Stimulated activated CD8-positive, alpha-beta memory T cell treated with anti-CD3 and anti-CD28 coated beads, Interleukin-2, amount 100 ng/mL, for 48 hours (primary cell): ENCODE measurements at places on chromosomes 7 and 10.

DNA sequence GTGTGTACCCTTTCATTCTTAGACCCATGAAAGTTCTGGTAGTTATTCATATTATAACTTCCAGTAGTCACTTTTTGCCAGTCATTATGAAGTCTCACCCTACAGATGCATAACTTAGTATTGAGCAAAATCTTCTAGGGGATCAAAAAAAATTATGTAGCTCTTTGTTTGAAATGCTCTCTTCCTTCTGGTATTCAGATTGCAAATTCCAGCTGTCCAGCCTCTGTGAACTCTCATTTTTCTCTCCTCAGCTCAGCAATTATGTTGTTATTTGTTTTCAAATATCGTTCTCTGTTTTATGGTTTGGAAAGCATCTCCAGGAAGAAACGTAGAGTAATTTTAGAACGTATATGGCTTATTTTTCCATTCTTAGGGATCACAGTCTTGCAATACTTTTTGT, 442.5 kb downstream of the SEMA3D start:
- DNase-seq = no peak

DNA sequence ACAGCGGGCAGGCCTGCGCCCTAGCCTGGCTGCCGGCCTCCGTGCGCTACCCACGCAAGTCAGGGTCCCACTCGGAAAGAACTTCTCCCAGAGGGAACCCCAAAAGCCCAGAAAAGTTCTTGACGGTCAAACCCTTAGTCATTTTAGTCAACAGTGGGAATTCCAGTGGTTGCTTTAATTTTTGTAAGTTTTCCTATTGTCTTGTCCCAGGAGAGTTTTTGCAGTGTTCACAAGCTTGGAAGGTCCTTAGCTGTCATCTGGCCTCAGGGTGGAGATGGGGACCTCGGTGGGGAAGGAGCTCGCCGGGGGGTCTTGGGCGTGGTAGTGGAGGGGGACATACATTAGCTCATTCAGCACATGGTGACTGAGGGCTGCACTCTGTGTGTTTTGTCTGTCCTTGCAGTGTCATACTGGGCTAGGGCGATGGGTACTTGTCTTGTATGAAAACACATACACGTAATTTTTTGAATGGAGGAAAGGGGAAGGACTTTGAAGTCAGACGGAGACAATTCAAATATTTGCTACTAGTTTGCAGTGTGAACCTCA, 736 bp downstream of the MINDY4 start:
- no peak for DNase-seq

DNA sequence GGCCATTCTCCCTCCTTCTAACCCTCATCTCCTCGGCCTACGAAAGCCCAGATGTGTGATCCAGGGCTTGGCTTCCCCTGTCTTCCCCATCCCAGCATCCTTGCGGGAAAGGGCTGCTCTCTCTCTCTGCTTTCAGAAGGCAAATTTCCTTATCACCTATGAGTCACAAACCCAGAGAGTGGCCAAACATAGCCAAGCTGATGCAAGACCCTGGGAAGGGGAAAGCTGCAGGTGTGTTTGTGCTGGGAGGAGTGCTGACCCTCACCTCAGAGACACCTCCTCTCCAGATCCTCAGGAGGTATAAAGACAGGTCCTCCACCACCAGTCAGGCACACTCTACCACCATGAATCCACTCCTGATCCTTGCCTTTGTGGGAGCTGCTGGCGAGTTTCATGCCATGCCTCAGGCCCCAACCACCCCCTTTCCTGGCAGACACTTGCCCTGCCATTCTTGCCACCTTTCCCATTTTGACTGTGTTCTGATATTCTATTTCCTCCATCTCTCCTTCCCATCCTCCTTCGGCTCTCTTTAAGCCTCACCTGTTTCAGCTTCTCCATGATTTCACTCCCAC, 10.6 kb upstream of the PRSS2 start:
- no peak for DNase-seq

DNA sequence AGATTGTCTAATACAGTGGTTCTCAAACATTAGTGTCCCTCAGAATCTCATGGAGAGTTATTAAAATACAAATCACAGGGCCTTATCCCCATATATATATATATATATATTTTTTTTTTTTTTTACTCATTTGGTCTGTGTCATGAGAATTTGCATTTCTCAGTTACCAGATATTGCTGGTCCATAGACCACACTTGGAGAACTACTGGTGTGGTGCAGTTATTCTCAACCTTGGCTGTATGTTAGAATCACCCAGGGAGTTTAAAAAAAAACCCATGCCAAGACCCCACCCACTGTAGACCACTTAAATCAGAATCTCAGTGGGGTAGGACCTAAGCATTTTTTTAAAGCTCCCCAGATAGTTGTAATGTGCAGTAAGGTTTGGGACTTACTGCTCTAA, 179.9 kb downstream of the AUTS2 start:
- DNase-seq = no peak

- DNase-seq = no peak
Measured at GRCh38 chr10:73585327-73585726, 5.8 kb downstream of the USP54 start.

DNA sequence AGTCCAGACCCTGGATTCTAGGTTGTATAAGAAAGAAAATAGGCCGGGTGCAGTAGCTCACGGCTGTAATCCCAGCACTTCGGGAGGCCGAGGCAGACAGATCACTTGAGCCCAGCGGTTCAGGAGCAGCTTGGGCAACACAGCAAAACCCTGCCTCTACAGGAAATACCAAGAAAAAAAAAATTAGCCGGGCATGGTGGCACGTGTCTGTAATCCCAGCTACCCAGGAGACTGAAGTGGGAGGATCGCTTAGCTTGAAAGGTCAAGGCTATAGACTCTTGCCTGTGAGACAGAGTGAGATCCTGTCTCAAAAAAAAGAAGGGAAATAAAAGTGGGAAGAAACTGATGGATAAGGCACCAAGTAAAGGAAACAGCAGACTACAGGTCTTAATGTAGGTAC, 287.9 kb upstream of the KLF14 start:
- DNase-seq = no peak
